CD4-positive, alpha-beta T cell treated with Interleukin-12 subunit alpha and Interleukin-12 subunit beta, for 1 hour (primary cell): ENCODE measurements at places on chromosomes 1 and 21.
A peak's percentile ranks its signal among the peaks of the same experiment; 100 is the strongest.

DNA sequence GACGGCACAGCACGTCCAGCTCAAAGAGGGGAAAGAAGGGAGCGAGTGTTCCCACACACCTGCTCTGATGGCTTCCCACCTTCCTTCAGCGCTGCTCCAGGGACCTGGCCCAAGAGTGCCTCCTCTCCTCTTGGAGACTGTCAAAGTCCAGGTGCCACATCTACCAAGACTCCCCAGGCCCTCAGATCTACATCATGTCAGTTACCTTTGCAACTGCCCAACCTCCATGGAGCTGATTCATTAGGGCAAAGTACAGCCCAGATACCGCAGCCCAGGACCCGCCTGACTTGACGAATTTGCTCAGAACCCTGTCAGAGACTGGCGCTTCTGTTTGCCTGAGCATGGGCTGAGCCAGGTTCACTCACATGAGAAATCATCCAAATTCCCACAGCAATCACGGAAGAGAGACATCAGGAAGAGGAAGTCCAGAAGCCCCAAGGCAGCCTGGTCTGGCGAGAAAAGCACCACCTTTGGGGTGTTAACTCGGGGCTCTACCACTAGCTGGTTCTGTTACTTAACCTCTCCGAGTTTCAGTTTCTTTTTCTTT, at the start of gene SEC16B:
Gene SEC16B, minus strand, starts transcription at position 234 of the 547 bp plus-strand sequence. CDS start 2,077 bp downstream, outside the sequence.
- DNase-seq, result no peak

- DNase-seq, result no peak
These were observed 250.1 kb downstream of the KAZN start for GRCh38 chr1:14848625-14849024.

DNA sequence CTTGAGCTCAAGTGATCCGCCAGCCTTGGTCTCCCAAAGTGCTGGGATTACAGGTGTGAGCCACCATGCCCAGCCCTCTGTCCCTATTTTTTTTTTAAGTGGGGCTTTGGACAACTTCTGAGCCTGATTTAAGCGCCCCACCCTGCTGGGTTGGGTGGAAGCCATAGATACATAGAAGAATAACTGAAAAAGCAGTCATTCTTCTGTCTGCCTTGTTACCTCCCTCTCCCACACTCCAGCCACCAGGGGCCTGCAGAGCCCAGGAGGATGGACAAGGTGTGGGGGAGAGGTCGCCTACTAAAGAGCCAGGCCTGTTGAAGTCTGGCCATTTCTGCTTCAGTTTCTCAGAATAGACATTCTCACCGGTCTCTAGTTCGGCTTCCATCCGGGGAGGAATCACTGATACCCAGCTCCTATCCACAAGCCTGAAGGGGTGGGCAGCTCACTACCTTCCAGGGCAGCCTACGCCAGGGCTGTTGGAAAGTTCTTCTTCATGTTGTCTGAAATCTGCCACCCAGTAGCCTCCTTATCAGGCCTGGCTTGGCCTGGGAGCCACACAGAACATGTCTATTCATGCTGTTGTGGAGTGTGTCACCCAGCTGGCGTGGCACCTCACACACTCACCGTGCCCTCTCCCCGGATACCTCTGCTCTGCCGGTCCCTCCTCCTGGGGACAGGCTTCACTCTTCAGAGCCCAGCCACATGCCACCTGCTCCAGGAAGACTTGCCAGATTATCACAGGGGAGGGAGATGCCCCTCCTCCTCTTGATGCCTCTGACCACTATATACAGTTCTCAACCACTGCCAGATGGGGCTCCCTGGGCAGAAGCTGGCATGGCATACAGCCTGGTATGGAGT, 27.7 kb downstream of the KNCN start:
- DNase-seq, result no peak

DNA sequence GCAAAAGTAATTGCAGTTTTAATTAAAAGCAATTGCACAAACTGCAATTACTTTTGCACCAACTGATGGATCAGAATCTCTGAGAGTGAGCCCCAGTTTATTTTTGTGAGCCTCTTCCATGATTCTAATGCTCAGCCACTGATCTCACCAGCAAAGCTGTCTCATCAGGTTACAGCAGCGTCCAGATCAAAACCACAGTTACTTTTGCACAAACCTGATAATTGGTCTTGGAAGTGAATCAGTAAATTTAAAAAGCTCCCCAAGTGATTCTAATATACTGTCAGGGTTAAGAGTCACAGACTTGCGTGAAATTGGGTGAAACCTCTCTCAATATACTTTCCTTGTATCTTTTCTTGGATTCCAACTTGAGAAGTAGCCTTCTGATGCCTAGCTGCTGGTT, 13.5 kb upstream of the CR2 start:
- DNase-seq, result no peak

- DNase-seq, result no peak
These were observed 23.0 kb downstream of the KNCN start for GRCh38 chr1:46528297-46528955.

- no peak for DNase-seq
These were observed 251.5 kb downstream of the SIPA1L2 start for GRCh38 chr1:232378266-232379062.

- peak; percentile 23 for DNase-seq
These were observed 76.6 kb upstream of the VAV3 start for GRCh38 chr1:108041360-108042142.

GRCh38 chr1:28811766-28812668, at the start of gene OPRD1:
TSS of gene OPRD1 (plus strand) at chr1:28812170. CDS start at chr1:28812384, 214 bp downstream.
- no peak for DNase-seq

- DNase-seq, result no peak
These were observed 34.9 kb downstream of the VANGL1 start for GRCh38 chr1:115676498-115677181.

DNA sequence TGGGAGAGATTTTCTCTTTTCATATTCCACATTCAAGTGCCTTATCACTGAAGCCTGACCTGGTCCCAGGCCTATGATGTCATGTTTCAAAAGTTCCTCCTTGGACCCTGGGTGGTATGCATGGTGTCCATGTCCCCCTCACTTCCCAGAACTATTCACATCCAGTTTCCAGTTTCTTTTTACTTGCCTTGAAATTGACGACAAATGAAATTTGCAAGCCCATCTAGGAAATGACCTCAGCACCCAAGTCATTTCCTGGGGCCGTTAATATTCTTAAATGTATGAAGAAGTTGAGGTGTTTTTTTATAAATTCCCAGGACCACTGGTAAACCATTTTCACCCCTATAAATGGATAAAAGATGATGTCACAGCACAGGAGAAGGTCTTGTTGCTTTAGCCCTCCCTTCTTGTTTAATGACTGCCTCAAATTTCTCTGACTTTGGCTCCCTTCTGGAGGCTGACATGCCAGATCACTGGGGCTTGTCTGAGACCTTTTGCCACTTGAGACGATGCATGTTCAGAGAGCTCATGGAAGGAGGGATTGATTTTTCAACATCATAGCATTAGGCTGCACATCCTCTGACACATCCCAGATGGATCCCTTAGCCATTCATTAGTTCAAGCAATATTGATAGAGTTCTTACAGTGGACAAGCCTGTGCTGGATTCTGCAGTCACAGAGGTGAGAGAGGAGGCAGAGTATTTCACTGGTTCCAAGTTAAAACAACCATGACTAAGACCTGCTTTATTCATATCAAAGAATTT, 221.3 kb downstream of the PLPP3 start:
- no peak for DNase-seq

GRCh38 chr1:84686223-84686622, 4.0 kb downstream of the SSX2IP start:
- no peak for DNase-seq

GRCh38 chr1:15937706-15938168, 38.2 kb downstream of the ZBTB17 start:
- DNase-seq, result no peak

- no peak for DNase-seq
These were observed 9.7 kb upstream of the FMOD start for GRCh38 chr1:203360547-203361185.

DNA sequence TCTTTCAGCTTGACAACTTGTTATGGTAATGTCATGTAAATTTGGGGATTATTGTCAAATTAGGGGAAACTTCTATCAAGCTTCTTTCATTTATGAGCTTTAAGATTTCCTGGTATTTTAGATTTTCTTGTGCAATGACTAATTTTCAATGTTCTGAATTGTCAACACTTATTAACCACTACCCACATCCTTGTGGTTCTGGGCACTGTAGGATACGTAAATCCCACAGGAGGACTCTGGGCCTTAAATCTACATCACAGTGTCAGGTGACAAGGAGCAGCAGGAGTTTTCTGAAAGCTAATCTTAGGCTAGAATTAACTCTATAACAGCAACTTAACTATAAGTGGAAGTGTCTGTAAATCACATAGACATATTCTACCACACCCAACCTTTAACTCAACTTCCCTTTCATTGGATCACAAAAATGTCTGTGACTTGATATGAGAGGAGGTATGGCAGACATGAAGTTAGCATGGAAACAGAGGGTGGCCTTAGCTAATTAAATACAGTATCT, 397.7 kb downstream of the HLX start:
- DNase-seq, result no peak

- DNase-seq, result no peak
These were observed 196.3 kb downstream of the SDCCAG8 start for GRCh38 chr1:243452092-243452491.

- DNase-seq, result no peak
These were observed 73.8 kb upstream of the PPP2R5A start for GRCh38 chr1:212211371-212211770.

GRCh38 chr1:20322825-20323612, 32.3 kb downstream of the VWA5B1 start:
- DNase-seq, result peak; percentile 46

- DNase-seq, result no peak
These were observed 54.6 kb upstream of the SIPA1L2 start for GRCh38 chr1:232684371-232685105.

DNA sequence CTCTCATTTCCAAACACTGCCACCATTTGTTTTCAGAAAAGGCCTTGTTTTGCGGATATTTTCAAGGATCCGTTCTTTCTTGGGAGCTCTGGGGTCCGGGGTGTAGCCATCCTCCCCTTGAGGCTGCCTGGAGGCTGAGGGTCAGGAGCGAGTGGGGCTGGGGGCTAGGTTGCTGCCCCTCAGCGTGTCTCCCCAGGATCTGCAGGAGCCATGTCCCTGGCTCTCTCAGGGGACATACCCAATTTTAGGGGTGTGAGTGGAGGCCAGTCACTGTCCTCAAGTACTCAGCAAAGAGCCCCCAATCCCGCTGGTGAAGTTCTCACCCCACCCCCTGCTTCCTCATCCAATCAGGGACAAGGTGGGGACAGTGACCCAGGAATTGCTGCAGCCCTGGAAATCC, 15.0 kb upstream of the PRDM16 start:
- no peak for DNase-seq

- no peak for DNase-seq
These were observed 3.9 kb upstream of the MMP23B start for GRCh38 chr1:1627829-1628753.

- DNase-seq, result no peak
These were observed 12.4 kb downstream of the FYB2 start for GRCh38 chr1:56806804-56807203.

- no peak for DNase-seq
These were observed 20.4 kb downstream of the THAP3 start for GRCh38 chr1:6645018-6645417.

DNA sequence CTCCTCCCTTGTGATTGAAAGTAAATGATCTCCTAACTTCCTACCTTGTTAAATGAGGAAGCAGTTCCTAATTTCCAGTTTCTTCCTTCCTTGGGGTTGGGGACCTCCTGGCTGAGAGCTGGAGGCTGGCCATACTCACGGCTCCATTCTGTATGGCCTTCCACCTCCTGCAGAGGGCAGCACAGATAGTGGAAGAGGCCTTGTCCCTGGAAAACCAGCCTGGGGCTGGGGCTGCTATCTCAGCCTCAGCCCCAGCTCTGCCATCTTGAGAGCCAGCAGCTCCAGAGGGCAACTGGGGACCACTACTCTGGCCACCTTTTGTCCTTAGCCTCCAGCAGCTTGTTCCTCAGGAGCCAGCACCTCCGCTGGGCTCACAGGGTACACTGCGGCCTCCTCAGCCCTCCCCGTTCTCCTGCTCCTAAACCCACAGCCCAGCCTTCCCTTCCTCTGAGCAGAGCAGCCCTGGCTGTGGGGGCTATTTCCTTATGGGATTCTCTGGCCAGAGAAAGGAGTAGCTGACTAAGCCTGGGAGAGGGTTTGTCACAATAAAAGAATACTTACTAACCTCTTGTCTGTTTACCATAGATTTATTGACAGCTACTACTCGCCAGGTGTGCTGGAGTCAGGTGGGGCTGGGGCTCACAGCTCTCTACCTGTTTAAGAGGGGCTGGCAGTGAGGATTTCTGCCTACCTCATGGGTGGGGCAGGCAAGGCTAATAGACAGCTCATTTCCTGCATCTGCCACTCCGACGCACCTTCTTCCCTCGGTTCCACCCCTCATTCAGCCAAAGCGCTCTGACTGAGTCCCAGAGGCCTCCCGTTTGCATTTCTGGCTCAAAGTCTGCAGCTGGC, 6.3 kb downstream of the TMEM234 start:
- DNase-seq, result peak; percentile 70

DNA sequence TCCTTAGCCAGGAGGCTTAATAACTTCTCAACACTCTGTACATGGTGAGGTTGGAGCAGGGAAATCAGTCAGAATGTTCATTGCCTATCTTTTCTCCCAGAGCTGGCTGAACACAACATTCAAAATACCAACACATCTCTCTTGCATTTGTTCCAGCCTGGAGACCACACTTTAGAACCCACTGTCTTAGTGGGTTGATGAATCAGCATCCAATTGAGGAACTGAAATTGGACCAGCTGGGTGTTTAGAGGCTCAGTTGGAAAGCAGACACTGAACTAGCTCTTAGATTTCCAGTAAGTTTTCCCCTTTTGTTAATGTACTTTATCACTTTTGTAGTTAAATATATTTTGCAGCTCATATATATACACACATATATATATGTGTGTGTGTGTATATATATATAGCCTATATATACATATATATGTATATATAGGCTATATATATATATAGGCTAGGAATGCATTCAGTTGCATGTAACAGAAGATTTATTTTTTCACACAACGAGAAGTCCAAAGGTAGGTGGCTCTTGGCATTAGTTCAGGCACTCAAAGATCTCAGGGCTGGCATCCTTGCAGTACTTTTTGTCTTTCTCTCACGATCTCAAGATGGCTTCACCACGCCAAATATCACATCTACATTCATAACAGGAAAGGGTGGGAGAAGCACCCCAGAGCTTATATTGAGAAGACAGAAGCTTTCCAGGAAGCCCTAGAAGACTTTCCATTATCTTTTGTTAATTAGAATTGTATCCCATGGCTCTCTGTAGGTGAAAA, 35.0 kb upstream of the HUNK start:
- no peak for DNase-seq

DNA sequence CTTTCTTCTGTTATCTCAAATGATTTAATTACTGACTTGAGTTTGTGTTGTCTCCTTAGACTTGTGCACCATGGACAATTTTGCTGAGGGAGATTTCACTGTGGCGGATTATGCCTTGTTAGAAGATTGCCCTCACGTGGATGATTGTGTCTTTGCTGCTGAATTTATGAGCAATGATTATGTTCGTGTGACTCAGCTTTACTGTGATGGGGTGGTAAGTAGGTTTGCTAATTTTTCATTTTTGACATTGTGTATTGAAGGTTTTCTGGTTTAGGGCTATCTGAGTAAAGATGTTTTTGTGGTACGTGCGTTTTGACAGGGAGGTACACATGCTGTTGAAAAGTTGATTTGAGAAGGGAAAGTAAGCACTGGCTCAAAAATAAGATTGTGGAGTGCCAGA, 14.1 kb downstream of the TTC3 start:
- no peak for DNase-seq
